ENCODE measurements at places on chromosomes 5 and 9.

GRCh38 chr5:91361055-91361701 is 21.9 kb downstream of the ARRDC3 start:
- no peak for DNase-seq

DNA sequence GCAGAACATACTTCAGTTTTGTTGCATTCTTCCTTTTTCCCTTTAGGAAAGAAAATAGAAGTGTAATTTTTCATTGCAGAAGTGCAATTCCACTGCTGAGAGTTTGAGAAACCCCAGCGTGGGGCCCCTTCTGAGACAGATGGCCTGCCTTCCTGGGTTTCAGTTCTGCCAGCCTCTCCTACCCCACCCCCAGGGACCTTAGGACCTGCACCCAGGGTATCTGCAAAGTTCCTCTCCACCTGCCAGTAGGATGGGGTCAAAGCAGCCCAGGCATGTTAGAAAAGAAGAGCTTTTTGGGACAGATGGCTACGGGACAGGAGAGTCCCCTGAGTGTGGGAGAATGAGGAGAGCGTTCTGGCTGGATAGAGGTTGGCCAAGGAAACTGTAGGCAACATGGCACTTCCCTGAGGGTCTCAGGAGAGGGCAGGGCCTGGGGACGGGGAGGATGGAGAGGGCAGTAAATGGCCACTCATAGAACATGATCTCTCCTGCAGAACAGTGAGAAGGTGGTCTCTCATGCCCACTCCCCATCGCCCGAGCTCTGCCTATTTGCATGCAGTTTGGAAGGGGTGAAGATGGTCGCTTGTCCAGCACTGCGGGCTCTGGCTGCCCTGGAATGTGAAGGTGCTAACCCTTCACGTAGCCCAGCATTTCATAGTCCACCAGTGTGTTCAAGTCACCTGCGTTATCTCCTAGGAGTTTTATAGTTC is at the start of gene TIFAB:
Gene TIFAB, minus strand, starts transcription at position 31 of the 710 bp plus-strand sequence. CDS start 2,412 bp downstream, outside the sequence.
- DNase-seq = no peak

DNA sequence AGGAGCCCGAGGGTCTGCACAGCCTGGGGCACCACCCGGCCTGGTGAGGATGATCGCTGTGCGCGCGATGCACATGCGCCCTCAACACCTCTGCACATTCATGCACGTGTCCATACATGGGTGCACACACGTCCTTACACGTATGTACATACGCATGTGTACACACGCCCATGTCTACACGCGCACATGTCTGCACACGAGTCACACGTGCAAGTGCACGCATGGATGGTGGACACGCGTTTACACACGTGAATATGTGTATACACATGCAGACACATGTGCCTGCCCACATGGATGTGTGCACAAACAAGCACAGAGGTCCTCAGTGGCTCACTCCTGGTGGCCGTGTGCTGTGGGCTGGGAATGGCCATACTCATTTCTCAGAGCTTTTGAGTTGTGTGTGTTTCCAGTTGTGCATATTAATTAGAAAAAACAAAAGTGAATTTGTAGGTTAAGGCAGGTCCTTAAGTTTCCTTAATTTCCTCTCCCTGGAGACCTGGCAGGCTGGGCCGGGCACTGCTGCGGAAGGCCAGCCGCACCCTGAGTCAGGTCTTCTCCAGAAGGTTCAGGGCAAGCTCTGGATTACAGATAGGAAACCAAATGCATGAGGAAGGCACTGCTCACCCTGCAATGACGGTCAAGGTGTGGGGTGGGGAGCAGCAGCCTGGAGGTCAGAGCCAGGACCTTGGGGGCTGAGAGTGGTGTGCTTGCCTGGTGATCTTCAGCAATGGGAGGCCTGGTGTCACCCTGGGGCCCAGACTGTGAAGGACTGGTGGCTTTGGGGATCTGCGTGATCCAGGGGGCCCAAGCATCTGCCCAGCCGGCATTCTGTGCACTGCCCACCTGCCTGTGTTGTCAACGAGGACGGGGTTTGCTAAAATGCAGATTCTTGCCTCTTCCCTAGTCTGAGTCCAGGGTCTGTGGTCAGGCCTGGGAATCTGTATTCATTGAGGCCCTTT is 1.3 kb upstream of the RNU6ATAC start:
- no peak for DNase-seq

DNA sequence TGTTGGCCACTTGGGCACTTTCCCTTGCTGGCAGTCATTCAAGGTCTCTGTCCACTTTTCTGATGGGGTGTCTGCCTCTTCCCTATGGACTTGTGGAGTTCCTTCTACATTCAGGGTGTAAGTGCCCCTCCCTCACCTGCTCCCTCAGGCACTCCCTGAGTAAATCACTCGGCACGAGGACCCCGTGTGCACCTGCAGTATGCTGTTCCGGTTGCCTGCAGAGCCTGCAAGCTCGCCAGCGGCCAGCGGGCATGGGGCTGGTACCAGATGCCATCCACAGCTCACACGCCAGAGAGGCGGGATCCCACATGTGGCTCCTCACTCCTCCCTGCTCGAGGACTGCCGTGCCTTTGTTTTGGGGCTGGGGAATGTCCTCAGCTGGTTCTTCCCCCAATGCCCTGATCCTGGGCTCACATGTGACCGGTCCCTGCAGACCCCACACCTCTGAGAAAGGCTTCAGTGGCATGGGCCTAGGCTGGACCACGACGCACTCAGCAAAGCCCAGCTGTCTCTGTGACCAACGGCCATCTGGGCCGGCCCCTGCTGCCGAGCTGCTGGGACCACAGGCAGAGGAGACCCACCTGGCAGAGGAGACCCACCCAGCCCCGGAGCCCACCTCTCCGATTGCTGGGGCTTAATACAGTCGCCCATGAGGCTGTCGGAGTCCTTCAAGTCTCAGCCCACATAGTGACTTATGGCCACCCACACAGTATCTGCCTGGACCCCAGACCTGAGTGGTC is 46.1 kb upstream of the CLPTM1L start:
- no peak for DNase-seq

DNA sequence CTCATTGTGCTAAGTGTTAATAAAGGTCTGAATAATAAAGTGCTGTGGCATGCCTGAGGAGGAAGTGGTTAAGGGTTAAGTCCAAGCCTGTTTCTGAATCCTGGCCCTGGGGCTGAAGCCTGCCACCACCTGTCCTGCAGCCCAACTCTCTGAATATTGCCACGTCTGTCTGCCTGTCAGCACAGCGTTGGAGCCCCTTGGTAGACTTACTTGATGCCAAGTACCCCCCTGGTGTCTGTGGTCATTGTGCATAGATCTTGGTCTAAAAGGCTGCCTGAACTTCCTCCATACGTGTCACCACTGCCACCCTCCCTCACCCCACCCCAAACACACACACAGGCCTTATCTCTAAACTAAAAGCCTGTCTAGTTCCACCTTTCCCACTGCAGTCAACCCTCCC is 35.4 kb upstream of the SLC2A8 start:
- no peak for DNase-seq

DNA sequence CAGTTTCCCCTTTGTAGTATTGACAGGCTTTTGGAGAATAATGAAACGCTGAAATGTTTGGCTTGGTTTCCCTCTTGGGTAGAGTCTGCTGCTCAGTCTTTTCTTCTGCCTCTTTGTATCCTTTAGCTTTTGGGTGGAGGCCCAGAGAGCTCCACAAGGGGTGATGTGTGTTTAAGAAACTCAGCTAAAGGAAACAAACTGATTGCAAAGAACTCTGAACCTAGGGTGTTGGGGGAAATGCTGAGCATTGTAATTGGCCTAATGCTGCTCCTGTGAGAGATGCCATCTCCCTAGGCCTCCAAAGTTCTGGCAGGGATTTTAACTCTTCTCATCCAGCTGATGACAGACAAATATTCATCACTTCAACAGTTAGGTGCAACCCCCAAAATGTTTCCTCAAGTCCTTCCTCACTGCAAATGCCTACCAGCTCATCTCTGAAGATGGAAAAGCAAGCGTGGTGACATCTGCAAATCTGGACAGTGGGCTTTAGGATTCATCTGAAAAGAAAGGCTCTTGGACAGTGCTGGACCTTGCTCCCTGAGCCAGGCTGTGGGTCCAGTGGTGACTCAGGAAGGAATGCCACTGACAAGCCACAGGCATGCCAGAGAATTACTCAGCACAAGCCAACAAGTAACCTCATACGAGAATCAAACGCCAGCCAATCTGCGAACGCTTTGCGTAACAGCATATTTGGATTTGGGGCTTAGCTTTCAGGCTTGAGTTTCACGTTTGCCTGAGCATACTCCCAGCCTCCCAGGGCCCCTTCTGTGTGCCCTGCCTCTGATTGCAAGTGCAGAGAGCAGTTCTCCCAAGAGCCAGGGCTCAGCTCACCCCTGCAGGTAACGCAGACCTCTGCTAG is 30.5 kb upstream of the ZSWIM6 start:
- DNase-seq = peak; percentile 25

DNA sequence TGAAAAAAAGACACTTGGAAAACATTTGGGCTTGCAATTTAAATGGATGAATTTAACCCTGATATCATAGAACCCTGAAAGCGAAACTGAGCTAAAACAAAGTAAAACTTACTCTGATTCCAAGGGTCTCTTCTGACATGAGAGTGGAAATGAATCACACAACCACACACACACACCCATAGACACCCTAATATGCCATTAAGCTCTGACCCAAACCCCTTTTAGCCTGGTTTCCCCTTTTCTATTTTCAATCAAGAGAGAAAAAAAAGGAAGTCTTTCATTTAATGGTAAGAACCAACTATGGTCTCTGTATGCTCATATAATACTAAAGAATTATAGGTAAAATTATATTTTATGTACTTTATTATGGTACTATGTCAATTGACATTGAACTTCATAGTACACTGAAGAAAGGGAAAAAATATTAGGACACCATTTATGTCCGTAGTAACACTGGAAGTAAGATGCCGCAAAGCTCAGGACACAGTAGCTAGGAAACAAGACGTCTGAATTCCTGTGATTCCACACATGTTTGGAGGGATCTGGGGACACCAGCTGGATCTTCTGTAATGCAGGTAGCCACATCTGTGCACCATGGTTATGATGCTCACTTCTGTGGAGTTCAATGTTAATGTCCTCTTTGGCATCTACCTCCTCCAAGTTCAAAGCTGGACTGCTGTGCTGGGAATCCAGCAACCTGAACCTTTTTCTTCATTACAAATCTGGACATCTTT is 95.8 kb downstream of the PCSK1 start:
- no peak for DNase-seq

DNA sequence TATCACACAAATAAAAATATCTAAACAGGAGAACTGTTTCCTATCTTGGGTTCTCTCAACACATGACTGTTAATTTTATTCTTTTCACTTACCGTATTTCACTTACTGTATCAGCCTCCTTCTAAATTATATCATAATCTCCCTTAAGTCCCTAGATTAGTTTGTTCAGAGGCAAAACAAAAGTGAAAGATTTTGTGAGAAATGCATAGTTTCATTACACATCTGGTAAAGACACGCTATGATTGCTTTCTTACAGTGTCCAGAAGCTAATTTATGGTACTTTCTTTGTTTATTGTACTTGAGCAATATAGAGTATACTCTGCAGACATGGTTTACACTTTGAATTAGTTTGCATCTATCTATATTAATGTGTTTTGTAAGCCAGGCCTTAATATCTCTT is 159.7 kb upstream of the TLX3 start:
- DNase-seq = no peak

- no peak for DNase-seq
Observed at GRCh38 chr5:62413711-62414110, 1.1 kb downstream of the IPO11 start.

GRCh38 chr5:147057051-147057450 is 177.8 kb upstream of the STK32A start:
- no peak for DNase-seq

- no peak for DNase-seq
Observed at GRCh38 chr5:153463806-153464205, 26.7 kb upstream of the GRIA1 start.

- no peak for DNase-seq
Observed at GRCh38 chr5:152105085-152105484, 180.4 kb upstream of the GLRA1 start.

GRCh38 chr5:141493500-141494422 is 4.9 kb downstream of the PCDHGC5 start:
- no peak for DNase-seq

DNA sequence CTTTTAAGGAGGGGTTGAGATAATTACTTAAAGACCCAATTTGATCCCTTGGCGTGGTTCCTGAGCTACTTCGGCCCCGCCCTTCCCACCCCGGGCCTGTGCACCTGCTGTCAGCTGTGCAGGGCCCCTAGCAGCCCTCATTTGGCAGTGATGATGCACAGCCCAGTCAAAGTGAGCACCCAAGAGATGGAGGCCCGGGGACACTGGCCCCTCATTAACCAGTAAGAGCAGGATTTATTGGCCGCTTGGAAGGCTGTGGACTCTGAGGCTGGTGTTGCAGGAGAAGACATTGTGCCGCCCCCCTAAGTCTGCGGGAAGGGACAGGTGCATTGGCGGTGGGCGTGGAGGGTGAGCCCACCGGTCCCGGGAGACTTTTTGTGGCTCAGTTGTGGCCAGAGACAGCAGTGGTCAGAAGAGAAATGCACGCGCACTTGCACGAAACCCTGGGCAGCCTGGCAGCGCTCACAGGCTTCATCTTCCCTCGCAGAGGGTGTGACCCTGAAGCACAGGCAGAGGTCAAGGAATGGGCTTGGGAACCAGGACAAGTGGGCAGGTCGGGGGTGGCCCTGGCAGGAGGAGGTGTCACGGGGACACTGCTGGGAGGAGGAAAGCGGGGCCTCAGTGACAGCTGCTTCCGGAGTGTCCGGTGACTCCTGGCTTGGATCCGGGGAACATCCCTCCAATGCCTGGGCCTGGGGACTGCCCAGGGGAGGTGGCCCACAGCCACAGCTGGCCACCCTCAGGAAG is 74.0 kb upstream of the RXRA start:
- DNase-seq = no peak

DNA sequence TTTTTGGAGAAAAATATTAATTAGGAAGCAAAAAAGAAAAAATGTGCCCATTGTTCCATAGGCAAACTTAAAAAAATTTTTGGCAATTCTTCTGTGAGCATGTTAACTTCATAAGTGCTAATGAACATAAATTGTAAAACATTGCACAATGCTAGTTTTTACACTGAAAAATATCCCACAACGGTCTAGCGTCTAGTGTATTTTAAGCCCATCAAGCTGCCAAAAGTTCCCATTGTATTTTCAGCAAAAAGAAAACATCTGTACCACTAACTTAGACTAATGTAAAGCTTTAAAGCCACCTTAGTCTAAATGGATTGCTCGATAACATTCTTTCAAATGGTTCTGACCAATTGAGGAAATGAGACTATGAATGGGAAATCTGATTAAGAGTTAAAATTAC is 2.8 kb downstream of the NR6A1 start:
- no peak for DNase-seq

DNA sequence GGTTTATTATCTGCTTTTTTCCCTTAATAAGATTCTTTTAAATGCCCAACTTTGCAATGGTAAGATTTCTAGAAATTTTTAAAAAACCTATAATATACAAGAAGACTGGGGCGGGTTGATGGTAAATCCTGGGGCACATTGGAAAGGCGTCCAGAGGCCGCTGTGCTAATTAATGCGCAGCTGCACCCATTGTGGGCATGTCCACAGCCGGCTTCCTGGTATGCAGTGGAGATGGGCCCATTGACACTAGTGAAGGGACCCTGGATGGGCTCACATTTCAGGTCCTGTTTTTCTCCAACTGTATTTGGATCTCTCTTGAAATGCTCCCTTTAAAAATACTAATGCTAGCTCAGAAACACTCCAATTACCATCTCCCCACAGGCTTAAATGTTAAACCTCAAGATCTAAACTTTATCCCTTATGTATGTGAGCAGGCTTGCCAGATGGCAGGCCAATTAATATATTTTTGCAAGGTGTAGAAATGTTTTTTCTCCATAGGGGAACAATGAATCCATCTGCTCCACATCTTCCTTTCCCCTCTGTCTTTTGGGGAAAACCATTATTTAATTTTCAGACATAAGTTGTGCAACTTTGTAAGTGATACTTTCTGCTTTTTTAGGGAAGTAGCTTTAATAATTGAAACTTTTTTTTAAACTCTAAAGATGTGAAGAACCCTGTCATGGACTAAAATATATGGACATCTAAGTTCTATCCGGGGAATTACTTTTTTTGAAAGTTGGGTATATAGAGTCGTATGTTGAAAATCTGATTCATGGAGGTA is 177.3 kb downstream of the CD180 start:
- no peak for DNase-seq
